ENCODE measurements at places on chromosomes 16 and 17. TPM values are rescaled to one million over a fixed set of nuclear protein-coding genes. Genes with fewer than 3 reads are reported as not detected.

The RHBDL3 gene
- 1.9 TPM for total RNA-seq

The TBC1D3C gene
- 1.0 TPM for total RNA-seq

The CCDC200 gene
- total RNA-seq: not detected

The TBC1D28 gene
- not detected for total RNA-seq

The INCA1 gene
- total RNA-seq: 0.42 TPM

The TBX4 gene
- 9.8 TPM for total RNA-seq

DNA sequence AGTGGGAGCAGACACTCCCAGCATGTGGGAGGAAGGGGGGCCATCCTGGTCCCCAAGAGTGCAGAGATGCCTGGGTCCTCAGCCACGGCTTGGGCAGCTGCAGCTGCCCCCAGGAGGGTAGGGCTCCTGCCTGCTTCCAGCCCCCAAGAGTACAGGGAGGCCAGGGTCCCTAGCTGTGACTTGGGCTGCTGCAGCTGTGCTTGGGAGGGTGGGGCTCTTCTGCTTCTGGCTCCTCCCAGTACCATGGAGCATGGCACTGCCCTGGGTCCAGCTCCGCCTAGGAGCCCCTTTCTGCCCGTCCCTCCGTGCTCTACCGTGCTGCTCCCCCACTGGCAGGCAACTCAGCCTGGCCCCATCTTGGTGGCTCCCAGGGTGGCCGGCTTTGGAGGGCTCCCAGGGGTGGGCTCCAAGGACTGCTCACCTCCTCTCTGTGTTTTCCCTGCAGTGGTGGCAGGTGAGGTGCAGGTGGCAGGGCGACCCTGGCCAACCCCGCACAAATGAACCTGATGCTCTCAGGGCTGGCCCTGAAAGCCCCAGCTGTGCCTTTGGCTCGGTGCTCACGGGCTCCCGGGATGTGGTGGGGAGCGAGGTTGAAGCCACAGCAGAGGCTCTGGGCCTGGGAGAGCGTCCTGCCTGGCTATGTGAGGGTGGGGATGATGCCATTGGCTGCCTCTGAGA, 18.5 kb upstream of the USP22 start:
- DNase-seq: no peak

GRCh38 chr16:89685916-89686315, 573 bp upstream of the CDK10 start:
- no peak for DNase-seq

GRCh38 chr16:89199241-89200123, 855 bp downstream of the SLC22A31 start:
- DNase-seq: no peak

DNA sequence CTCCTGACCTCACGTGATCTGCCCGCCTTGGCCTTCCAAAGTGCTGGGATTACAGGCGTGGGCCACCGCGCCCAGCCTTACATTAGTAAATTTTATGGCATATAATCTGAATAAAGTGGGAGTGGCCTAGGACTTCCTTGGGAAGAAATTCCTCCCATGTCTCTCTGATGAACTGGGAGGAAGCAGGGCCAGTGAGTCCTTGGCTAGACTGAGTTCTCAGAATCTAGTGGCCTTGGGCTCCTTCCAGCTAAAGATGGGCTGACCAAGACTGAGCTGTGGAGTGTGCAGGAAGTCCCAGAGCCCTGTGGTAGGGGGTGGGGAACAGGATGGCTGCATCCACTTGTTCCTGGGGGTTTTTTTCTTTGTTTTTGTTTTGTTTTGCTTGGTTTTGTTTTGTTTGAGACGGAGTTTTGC, 10.0 kb upstream of the NAGLU start:
- no peak for DNase-seq

- DNase-seq: no peak
These were observed 148.1 kb downstream of the SALL1 start for GRCh38 chr16:51002881-51003490.

DNA sequence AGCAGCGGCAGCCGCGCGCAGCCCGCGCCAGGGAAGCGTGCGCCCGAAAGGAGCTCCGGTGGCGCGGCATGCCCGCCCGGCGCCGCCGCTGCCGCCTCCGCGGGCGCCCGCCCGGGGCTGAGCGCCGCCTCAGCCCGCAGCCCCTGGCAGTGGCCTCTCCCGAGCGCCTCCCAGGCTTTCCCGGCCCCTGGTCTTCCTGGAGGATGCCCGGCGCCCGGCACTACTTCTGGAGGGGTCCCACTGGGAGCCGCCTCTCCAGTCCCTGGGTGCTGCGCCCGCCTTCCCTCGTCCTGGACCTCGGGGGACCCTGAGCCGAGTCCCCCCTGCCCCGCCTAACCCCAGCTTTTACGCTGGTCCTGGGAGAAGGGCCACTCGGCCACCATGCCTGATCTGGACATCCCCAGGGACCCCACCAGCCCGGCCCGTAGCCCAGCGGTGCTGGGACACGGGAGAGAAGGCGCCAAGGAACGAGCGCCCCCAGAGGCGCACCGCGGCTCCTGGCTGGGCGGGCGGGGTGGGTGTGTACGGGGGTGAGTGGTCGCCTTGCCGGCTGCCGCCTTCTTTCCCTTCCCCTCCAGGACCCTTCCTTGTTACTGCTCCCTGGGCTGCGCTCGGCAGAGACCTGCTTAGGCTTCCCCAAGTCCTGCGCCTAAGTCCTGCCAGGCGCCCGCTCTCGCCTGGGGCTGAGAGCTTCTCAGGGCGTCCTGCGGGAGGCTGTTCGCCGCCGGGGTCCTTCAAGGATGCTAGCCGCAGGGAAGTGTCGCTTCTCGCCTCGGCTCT, 704 bp downstream of the ASIC2 start:
- no peak for DNase-seq

- no peak for DNase-seq
These were observed 6.2 kb upstream of the CYB561 start for GRCh38 chr17:63452046-63452961.

- DNase-seq: no peak
These were observed 6.3 kb downstream of the TBX2 start for GRCh38 chr17:61405686-61406536.

- no peak for DNase-seq
These were observed 21.5 kb downstream of the NLRP1 start for GRCh38 chr17:5562661-5563360.

- no peak for DNase-seq
These were observed 16.1 kb downstream of the CCR7 start for GRCh38 chr17:40548982-40549685.

DNA sequence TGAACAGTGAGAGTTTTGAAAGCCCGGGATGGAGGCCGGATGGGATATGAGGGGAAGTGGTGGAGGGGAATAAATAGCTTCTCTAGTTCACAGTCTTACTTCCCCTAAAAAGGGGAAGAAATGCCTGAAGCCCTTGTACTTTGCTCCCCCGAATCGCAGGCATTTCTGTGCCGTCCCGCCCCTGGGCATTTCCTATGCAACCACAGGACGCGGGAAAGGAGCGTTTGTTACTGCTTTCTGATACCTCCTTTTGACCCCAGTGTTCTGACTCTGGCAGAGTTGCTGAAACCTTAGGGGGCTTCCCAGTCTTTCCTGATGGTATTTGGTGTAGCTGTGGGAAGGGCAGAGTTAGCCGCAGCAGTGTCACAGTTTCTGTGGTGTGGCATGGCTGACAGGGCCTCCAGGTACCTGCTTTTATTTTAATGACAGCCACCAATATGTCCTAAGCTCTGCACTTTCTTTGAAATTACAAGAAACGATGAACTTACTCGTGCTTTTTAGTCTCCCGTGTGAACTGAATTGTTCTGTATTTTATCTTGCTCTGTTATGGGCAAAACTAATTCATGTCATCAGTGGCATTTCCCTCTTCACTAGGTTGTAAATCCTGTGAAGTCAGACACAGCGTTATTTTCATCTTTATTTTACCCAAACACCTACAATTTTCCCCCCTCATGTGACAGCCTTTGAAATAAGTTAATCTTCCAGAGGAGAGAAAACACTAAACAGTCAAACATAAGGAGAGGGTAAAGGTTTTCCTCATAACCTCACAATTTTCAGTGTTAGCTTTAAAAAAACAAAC, 27.1 kb downstream of the USP10 start:
- DNase-seq: no peak

GRCh38 chr17:41785859-41786226, 668 bp downstream of the JUP start:
- no peak for DNase-seq

DNA sequence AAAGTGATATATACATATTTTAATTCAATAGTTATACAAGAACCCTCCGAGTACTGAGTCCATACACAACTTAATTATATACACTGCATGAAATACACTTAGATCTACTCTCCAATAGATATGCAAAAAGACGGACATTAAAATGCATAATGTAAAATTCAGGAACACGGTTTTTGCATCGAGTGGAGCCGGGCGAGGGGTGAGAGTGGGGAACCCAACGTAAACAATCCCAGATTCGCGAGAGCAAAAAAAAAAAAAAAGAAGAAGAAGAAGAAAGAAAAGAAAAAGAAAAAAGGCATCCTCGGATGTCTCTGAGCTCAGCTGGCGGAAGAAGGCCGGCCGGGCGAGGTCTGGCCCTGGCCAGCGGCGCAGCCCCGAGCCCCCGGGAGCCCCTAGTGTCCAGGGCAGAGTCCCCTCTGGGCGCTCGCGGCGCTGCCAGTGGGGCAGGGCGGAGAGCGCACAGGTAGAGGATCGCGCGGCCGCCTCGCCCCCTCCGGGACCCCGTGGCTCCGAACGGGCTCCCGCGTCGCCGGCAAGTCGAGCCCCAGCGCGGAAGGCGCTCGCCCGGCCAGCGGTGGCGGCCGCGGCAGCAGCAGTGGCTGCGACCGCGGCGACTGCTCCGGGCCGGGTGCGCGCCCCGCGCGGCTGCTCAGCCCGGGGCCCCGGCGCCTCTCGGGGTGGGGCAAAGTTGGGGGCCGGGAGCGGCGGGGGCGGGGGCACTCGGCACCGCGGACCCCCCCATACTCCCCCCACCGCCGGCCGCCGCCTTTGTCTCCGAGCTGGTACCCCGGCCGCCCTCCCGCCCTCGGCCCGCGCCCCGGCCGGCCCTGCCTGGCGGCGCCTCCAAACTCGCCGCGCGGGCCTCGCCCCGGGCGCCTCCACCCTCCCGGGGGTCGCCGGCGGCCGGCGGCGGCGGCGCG, 9.6 kb upstream of the ZFHX3 start:
- no peak for DNase-seq

GRCh38 chr17:7465597-7466275, 13.7 kb downstream of the ZBTB4 start:
- no peak for DNase-seq
